ENCODE measurements at places on chromosomes 7 and 10.
A peak's percentile ranks its signal among the peaks of the same experiment; 100 is the strongest.

- peak; percentile 94 for DNase-seq
These were observed 18.9 kb downstream of the NOD1 start for GRCh38 chr7:30459591-30460245.

DNA sequence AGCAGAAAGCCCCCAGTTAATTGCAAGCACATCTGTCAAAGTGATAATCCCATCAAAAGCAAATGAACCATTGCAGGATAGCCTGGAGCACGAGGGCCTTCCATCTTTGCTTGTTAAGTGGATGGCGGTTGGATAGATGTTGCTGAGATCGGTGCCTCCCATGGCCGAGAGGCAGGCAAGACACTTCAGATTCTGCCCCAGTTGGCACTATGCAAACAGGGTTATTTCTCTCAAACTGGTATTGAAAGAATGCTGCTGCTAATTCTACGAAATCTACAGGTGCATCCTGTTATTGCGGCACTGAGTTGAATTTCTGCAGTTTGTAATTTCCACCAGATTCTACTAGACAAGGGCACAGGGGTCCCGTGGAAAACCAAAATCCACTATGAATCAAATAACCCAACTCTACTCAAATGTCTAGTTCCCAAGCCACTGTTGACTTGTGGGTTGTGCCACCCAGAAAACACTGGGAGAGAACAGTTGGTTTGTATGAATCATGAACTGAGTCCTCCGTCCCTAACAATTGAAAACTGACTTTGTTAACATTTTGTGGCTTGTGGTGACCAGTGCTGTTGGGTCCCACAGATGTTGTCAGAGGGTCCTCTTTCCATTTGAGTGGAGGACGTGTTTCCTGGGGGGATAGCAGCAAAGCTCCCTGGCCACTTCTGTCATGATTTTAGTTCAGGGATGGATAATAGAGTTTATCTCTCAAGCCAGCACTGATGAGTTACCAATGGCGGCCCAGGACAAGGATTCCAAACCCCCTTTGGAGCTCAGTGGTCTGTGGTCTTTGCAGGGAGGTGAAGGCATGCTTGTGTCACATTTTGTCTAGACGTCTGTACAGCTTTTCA is 7.1 kb upstream of the IL2RA start:
- DNase-seq: no peak

GRCh38 chr7:154770962-154771361 is 232.0 kb downstream of the PAXIP1 start:
- no peak for DNase-seq

DNA sequence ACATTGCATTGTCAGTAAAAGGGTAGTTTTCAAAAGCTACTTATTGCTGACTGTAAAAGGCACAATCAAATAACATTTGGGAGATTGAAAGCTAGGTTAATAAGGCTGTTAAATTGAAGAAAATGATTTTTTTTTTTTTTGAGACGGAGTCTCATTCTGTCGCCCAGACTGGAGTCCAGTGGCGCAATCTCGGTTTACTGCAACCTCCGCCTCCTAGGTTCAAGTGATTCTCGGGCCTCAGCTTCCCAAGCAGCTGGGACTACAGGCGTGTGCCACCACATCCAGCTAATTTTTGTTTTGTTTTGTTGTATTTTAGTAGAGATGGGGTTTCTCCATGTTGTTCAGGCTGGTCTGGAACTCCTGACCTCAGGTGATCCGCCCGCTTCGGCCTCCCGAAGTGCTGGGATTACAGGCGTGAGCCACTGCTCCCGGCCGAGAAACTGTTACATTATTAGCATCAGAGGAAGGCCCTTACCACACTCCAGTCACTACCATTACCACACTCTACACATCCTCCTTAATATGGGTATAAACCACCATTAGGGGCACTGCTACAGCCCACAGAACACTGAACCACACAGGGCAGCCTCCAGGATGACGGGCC is 1.0 kb downstream of the CYP51A1 start:
- DNase-seq: peak; percentile 15

DNA sequence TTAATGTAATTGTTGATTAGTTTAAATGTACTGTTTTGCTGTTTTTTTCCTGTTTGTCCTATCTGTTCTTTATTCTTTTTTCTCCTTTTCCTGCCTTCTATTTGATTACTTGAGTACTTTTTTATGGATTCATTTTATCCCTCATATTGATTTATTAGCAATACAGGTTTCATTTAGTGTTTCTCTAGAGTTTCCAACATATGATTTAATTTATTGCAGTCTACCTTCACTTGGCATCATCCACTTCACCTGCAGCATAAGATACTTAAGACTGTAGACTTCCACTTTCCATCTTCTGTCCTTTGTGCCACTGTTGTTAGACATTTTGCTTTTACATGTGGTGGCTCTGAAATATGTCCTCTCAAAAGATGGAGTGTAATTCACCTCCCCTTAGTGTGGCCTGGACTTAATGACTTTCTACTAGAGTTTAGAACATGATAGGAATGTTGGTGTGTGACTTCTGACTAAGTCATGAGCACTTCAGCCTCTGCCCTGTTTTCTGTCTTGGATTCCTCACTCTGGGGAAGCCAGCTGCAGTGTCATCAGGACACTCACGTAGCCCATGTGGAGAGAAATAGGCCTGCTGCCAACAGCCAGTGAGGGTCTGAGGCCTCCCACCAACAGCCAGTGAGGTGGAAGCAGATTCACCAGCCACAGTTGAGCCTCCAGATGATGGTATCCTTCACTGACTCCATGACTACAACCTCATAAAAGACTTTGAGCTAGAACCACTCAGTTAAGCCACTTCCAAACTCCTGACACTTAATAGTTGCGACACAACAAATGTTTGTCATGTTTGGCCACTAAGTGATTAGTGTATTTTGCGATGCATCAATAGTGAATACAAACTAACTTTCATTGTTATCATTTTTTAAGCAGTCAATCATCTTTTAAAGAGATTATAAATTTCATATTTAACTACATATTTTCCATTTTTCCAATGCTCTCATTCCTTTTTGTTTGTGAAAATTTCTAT is 643.5 kb upstream of the DPP6 start:
- DNase-seq: no peak

- no peak for DNase-seq
These were observed 2.7 kb downstream of the ZMIZ1 start for GRCh38 chr10:79071396-79071923.

- DNase-seq: peak; percentile 42
These were observed 44.8 kb downstream of the SHTN1 start for GRCh38 chr10:116960066-116960776.

DNA sequence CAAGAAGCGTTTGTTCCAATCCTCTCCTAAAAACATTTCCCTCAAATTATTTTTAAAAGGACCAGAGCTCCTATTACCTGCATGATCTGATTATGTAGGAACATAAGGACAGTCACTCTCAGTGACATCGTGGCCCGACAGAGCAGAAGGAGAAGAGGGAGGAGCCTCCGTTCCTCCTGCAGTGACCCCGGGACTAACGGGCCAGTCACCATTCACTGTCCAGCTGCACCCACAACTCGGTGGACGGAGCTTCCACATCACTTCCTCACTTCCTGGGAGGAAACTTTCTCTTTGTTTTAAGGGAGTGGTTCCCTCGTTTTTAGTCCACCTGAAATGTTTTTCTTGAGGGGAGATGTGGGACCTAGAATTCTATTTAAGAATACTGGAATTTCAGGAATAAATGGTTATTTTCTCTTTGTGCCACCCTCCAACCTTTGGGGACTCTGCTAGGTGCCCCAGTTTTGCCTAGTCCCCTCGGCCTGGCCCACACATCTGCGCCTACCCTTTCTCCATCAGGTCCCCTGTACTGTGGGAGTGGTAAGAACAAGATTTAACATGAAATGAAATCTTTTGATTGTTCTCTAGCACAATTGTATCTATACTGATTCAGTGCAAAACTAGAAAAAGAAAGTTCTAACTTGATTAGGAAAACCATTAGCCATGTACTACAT is 173.5 kb upstream of the RNF32 start:
- no peak for DNase-seq

GRCh38 chr7:50197549-50197948 is 104.5 kb upstream of the ZPBP start:
- no peak for DNase-seq

DNA sequence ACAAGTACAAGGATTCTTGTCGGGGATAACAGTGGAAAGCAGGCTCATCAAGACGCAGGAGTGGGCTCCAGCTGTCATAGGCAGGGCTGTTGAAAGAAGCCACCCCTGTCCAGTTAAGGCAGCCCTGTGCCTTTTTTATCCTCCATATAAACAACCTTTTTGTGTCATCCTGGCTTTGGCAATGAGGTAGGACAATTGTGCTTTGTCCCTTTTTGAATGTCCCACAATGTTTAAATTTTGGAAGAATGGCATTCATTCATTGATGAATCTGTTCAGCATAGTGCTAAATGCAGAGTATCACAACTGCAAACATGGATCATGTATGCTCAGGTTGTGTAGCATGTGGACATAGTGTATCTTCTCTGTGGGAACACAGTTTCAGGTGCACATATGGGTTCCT is 66.7 kb downstream of the UBE3C start:
- DNase-seq: no peak

DNA sequence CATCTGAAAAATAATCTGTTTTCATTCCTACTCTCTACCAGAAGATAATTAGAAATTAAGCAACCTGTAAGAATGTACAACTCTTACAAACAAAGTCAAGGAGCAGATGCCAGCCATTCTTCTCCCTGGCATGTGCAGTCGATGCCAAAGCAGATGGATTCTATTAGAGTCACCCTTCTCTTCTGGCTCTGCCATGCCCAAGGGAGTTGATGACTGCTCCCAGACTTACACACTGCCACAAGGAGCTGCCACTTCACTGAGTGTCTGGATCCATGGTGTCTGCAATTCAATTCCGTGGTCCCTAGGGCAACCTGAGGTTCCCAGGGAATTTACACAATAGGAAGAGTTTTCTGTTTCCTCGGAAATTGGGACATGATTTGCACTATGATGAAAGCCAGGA is 89.1 kb upstream of the IFRD1 start:
- no peak for DNase-seq

GRCh38 chr7:139871820-139872219 is 42.8 kb downstream of the TBXAS1 start:
- DNase-seq: no peak

- peak; percentile 35 for DNase-seq
These were observed 318.2 kb downstream of the EXOC4 start for GRCh38 chr7:133571076-133571475.

DNA sequence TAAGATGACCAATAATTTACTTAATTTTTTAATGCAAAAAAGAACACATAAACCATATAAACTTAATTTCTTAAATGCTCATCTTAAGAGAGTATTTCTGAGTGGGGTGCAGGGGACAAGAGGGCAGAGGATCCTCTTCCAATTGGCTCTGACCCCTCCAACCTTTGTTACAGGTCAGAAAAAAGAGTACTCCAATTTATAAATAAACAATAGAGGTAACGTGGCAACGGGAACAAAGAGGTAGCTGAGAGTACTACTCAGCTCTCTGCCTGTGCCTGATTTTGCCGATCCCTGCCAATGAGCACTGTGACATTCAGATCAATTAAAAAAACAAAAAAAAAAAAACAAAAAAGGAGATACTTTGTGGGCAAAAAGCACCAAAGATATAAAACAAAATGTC is 307.9 kb downstream of the PARD3 start:
- no peak for DNase-seq

DNA sequence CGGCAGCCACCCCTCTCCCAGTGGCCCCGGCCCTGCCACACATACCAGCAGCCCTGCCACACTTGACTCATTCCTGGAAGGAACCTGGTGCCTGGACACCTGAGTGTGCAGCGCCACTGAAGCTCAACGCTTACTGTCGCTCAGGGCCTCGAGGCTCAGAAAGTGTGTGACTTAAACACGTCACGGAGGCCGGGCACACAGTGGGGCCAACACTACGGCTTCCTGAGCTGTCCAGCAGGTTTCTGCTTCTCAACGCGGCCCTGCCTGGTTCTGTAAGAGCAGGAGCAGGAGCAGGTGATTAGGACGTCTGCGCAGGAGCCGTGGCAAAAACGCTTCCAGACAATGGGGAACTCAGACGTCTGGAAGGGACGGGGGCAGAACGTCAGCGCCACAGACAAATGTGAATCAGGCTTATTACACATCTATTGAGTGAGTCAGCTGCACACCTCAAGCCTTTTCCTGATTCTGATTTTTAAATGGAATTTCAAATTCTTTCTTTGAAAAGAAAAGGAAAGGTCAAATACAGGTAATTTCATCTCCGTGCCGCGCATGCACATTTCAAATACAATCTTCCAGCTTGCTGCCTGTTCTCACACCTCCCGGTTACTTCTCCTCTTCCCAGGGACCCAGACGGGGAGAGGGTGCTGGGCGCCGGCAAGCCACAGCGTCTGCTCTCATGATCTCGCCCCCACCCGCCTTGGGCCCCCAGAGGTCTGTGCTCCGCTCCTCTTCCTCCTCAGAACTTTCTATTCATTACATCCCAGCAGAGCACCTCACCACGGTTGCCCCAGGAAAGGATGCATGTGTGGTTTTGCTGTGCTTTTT is 66.6 kb downstream of the ADARB2 start:
- no peak for DNase-seq

DNA sequence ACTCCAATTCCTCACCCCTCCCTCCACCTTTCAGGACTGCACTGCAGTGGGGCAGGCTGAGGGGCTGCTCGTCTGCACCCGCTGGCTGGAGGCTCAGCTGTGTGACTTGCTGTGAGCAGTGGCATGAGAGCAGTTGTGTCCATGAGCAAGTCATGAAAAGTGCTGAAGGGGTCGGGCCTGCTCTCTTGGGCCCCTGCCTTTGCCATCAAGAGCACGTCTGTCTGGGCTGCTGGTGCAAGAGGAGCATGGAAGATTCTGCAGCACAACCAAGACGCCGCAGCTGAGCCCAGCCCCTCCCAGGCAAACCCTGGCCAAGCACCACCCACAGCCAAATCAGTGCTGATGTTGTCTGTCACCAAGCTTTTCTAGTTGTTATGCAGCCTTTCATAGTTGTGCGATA is 284.3 kb downstream of the TCERG1L start:
- DNase-seq: no peak

- DNase-seq: no peak
These were observed 24.6 kb upstream of the FAM170B start for GRCh38 chr10:49158404-49158803.

DNA sequence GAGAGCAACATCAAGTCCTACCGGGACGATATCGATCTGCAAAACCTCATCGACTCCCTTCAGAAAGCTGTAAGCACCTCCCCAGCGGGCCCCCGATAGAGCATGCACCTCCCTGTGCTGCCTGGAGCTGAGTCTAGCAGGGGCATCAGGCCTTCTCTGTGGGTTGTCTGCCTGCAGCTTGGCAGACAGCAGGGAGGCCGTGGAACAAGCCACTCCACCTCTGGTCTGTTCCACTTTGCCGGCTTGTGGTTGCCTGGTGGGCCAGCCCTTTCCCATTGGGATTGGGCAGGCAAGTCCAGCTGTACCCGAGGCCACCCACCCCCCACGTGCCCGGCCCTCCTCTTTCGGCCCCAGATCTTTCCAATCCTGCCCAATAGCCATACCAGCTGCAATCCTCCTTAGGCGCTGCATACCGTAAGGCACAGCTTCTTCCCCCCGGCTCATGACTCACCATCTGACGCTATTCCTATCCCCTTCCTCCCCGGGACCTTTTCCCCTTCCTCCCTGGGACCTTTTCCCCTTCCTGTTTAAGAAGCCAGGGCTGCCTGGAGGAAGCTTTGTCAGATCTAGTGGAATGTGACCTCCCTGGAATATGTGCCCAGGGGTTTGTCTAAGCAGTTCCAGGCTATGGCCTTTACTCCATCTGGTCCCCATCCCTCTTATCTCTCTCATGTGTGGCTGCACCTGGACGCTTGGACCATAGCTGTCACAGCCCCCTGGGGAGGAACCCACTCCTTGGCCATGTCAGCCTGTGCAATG is 28.1 kb upstream of the SH2D4B start:
- DNase-seq: peak; percentile 89
